ENCODE measurements at places on chromosomes 6 and 20.

DNA sequence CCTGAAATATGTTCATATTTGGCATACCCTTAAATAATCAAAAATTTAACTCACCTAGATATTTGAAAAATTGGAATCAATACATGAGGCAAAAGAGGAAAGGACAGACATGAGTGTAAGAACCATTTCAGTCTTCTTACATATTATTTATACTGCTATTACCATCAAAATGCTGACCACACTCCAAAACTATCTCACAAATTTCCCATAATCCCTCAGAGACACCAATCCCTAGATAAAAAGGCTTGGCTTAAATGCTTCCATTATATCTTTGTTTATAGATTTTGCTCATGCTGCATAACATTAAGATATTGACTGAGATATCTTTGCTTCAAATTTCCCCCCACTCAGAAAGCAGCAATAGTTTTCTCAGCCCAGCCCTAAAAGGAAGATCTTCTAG, 11.7 kb upstream of the NT5DC1 start:
- DNase-seq: no peak

DNA sequence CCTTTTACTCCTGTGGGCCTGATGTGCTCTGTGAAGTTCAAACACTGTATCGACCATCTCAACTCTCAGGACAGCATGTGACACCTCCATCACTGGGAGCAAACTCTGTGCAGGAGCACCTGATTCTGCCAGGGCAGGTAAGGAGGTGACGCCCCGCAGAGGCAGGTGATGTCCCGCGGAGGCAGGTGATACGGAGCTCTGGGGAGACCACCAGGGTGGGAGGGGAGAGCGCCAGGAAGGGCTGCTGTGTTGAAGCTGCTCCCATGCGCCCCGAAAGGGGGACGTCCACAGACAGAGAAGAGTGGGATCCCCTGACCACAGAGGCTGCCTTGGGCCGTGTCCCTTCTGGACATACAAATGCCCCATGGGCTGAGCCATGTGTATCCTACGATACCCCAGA, 58.3 kb downstream of the DACT2 start:
- no peak for DNase-seq

GRCh38 chr6:135852746-135853145, 1.2 kb downstream of the PDE7B start:
- no peak for DNase-seq

DNA sequence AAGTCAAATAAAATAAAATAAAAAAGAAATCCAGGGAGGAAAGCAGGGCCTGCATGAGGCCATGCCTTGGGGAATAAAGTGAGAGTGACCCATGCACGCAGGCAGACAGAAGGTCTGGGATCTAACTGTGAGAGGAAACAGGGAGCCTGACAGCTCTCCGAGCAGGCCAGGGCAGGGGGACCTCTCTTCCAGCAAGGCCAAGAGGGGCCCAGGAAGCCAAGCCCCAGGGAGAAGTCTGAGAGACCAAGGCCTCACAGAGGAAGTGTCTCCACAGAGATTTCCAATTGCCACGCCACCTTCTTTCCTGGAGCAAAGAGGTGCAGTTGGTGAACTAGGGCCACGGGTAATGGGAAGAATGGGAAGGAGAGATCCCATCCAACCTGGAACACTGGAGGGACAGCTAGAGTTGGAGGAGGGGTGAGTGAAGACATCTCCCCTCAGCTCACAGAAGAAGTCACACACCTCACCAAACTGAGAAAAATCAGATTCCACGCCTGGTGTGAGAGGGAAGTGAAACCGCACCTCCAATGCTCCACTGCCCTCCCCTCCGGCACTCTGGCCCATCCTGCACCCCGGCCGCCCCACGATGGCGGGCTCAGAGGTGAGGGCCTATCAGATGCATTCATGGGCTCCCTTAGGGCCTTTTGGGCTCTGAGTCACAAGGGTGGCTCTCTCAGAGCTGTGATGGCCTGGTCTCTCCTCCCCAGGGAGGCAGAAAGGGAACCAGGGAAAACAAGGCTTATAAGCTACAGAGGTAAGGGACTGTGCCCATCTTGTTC, 25.1 kb upstream of the TAF8 start:
- no peak for DNase-seq

GRCh38 chr6:127776320-127776719, 124.5 kb downstream of the THEMIS start:
- no peak for DNase-seq

GRCh38 chr6:131997429-131998153, 46.4 kb upstream of the CCN2 start:
- no peak for DNase-seq

DNA sequence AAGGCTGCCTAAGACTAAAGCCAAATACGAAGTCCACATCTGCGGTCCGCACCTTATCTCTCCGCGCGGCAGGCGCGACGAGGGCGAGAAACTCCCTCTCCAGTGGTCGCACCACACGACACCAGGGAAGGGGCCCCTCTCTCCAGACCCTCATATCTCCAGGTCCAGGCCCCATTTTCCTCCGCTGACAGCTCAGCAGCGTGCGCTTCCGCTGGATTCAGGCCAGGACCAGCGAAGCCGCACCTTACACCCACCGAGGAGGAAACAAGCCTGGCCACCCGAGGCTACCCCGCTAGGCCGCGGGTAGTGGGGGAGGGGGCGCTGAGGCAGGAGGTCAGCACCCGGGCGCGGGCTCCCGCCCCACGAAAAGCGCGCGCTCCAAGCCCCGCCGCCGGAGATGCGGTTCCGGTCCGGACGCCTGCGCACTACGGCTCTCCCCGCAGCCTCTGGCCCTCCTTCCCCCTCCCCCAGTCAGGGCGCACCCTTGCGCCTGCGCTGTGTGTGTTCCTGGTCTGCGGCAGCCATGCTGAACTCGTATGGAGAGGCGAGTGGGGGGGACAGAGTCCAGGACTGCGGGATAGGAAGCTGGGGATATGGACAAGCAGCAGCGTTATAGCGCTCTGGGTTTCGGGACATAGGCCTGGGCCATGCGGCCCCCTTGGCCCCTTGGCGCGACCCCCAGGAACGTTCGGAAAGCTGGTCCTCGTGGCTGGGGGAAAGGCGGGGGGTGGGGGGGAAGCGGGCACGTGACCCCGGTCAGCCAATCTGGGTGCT, at the start of gene BRD2:
TSS of gene BRD2 (plus strand) at position 502 of the 774 bp plus-strand sequence. CDS start 4,305 bp downstream, outside the sequence.
- DNase-seq: peak; percentile 89

GRCh38 chr20:62666736-62667529, 24.6 kb downstream of the SLCO4A1 start:
- no peak for DNase-seq

- no peak for DNase-seq
Measured at GRCh38 chr6:144297511-144298100, 12.5 kb downstream of the UTRN start.

DNA sequence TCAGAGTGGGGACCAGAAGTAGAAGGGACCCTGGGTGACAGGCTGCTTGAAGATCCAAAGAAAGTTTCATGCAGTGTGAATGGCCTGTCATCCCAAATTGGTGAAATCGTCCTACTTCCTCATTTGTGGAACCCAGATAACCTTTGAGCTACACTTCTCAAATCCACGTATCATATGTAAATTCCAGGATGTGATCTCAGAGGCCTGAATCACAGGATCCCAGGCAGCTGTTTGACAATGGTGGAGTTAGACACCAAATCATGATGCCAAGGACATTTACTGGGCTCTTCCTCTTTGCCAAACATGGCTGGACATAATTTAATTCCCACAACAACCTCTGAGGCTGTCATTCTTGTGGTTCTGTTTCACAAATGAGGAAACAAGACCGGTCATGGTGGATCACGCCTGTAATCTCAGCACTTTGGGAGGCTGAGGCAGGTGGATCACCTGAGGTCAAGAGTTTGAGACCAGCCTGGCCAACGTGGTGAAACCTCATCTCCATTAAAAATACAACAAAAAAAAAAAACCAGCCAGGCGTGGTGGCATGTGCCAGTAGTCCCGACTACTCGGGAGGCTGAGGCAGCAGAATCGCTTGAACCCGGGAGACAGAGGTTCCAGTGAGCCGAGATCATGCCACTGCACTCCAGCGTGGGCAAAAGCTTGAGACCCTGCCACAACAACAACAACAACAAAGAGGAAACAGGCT, 39.9 kb upstream of the TTPAL start:
- DNase-seq: no peak

- DNase-seq: no peak
Measured at GRCh38 chr6:73200735-73201134, 24.6 kb downstream of the KHDC1L start.

GRCh38 chr6:120556491-120556890, 777.8 kb downstream of the TBC1D32 start:
- no peak for DNase-seq
